Fibroblast of skin of right biceps (primary cell): ENCODE measurements at places on chromosomes 12 and 14.

DNA sequence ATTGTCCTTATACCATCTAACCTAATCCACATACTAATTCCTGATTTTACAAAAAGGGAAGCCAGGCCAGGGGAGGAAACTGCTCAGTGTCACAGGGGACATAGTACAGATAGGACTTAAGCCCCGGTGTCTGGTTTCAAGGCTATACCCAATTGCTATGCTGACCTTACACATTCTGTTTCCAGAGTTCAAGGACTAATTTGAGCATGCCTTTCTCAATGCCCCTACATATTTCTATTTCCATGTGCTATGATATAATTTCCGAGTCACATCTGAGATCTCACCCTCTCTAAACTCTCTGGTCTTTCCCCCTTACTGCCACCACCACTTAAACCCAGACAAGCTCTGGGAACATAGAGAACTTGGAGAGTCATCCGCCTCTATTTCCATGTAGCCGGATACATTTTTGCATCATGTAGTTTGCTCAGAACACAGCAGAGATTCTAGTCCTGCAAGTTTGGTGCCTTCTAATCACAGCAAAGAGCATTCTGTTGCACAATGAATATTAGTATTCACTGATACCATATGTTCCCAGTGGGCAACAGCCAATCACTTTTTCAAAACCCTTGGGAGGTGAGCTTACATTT lies 34.2 kb downstream of the PPM1H start:
- no peak for DNase-seq

- peak; percentile 65 for DNase-seq
Observed at GRCh38 chr12:70044167-70044566, 199.1 kb upstream of the CNOT2 start.

DNA sequence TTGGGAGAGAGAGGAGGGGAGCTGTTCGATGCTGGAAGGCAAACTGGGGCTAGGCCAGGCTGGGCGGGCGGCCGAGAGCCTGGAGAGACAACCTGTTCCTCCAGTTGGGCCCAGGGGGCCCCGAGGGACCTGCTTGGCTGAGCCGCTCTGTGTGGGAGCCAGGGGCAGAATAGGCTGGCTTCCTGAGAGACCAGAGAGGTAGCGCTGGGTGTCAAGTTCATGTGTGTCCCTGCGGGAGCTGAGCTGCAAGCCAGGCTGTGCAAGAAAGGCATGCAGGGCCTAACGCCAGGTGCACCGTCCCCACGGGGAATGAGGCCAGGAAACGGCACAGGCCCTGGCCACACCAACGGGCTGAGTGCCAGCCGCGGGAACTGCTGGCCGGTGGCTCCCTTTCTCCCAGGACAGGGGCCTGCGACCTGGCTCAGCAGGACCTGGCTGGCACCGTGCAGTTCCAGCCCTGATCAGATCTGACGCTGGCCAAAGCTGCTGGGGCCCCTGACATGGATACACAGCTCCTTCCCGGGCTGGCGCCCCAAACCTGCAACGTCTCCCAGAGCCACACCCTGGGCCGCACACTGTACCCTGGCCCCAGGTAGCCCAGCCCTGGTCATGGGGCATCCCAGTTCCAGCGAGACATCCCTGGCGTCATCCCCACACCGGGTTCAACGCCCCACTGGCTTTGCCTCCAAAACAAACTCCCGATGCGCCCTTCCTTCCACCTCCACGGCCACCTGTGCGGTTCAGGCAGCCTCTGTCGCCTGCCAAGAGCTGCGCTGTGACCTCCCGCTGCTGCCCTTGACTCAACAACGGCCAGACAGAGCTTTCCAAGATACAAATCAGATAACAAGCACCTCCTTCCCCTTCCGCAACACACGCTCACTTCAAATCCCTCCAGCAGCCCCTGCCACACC lies 65.0 kb downstream of the RFLNA start:
- no peak for DNase-seq

DNA sequence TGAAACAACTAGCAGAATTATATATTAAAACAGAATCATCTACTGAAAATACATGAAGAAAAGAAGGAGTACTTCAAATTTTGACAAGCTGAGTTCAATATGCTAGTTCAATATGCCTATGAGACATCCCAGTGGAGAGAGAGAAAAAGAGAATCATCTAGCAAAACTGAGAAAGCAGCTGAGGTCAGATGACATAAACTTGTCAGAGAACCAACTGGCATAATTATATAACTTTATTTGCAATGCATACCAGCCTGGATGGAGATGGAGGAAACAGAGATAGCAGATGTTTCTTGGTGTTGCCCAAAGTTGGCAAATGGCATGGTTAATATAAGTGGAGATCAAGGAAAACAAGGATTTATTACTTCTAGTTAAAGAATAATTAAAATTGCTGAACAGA lies 148.7 kb upstream of the PDZRN4 start:
- DNase-seq, result no peak

DNA sequence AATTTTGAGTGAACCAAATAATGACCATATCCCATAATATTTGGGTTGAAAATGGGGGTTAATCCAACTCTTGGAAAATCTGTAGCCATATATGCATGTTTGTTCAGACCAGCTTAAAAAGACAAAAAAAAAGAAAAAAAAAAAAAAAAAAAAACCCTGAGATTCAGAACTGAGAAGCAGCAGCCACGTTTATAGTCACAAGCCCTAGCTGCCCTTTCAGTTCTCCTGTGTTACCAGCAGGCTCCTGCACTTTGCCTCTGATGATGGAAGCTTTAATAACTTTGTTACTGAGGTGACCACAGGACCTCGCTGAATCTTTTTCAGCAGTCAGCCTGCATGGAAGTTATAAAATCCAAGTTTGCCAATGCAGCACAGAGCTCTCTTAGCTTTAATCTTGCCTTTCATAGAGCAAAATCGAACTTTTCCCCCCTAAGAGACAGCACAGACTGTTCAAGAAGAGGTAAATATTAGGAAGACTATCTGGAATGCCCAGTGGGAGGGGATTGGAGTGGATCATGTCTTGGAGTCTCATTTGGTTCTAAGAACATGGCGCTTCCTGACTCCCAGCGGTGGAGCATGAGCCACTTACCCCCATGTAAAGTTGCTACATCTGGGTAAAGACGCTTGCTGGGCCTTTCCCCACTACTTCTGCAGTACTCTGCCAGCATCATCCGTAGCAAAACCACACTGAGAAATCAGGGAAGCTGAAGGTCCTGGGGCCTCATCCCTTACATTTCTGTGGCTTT lies 20.6 kb downstream of the GNG2 start:
- DNase-seq, result peak; percentile 47

DNA sequence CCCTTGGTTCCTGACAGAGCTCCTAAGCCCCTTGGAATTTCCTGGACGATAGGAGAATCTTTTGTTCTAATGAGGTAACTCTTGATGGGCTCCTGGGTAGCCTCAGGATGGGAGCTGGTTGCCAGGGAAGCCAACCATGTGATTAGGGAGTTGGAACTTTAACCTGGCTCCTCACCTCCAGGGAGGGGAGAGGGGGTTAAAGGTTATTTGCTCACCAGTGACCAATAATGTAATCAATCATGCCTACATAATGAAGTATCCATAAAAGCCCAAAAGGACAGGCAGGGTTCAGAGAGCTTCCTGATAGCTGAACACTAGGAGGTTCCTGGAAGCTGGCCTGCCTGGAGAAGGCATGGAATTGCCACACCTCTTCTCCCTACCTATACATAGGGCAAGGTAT lies 6.2 kb upstream of the CNOT2 start:
- DNase-seq, result no peak

DNA sequence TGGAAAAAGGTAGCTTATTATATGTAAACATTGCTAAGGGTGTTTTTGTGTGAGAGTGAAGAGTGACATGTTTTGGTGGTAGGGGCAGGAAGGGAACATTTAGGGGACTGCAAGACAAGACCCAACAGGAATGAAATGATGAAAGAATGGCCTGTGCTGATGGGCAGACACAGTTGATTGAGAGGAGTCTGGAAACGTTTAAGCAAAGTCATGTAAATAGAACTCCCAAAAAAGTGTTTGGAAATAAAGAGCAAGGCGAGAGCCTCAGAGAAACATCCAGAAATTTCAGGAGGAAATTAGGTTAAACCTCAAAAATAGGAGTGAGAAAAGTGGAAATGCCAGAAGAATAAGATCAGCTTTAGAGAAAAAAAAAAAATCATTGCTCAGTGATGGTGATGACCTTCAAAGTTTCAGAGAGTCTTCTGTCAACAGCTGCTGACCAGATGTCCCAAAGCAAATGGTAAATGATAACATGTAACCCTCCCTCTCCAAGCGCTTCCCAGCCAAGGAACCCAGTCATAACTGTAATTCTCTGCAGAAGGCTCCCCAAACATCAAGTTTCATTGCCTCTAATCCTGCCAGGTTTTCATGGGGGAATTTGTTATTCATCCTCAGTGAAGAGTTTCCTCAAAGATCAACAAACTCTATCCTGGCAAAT lies 223.2 kb upstream of the FAR2 start:
- peak; percentile 65 for DNase-seq
